ENCODE measurements at places on chromosomes 4 and X. TPM values are rescaled to one million over a fixed set of nuclear protein-coding genes. Genes with fewer than 3 reads are reported as not detected.

DNA sequence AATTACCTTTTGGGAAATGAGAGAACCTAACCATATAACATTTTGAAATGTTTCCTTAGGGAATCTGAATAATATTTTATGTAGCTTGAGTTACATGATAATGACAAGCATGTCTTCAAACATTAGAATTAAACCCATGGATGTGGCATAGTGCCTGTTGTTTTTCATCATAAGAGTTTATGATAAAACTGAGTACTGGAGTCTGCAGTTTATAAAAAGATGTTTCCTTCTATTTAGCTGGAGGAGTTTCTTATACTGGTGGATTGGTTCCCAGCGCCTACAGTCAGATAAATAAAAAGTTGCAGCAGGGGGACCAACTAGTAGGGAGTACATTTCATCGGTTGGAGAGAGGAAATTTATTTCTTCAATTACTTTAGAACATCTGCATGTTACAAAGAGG lies 70.1 kb upstream of the PCDH18 start:
- no peaks in the 10 kb centered on the region for H3K4me1 ChIP-seq
- no peak overlapping the region for H3K27ac ChIP-seq
- H3K27me3 ChIP-seq = no peaks in the 10 kb centered on the region
- no peak overlapping the region for H3K4me3 ChIP-seq

- no peak overlapping the region for H3K4me3 ChIP-seq
- H3K27me3 ChIP-seq = peaks cover 7% of the 10 kb centered on the region
- H3K4me1 ChIP-seq = no peaks in the 10 kb centered on the region
Observed at GRCh38 chrX:15299941-15300851, 15.2 kb downstream of the ASB11 start.

DNA sequence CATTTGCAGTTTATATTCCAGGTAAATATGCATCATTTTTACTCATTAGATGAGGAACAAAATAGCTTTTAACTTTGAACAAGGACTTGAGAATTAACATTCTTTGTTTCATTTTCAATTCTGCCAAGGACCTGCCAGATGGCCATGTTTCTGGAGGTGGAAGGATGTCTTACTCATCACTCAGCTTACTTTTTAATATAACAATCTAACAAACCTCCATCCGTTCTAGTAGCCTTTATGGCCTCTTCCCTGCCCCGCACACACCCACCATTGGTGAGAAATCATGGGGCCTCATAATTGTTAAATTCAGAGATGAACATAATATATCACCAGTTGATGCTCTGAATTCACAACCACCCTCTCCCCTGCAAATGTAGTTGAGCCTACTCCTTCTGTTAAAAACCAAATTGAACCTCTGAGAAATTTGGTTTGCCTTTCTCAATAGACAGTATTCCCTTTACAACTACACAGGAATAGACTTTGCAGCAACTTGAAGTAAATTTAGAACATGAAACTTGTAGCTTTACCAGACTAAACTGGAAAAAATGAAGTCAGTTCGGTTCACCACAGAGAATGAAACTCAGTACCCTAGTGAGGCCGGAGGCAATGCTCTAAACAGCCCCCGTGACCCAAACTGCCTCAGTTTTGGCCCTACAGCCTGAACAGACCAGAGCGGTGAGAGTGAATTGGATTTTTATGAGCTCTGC lies 50.1 kb upstream of the ACSL4 start:
- no peaks in the 10 kb centered on the region for H3K4me1 ChIP-seq
- H3K27ac ChIP-seq = no peak overlapping the region
- H3K27me3 ChIP-seq = no peaks in the 10 kb centered on the region
- H3K36me3 ChIP-seq = no peaks in the 10 kb centered on the region
- no peak for DNase-seq

DNA sequence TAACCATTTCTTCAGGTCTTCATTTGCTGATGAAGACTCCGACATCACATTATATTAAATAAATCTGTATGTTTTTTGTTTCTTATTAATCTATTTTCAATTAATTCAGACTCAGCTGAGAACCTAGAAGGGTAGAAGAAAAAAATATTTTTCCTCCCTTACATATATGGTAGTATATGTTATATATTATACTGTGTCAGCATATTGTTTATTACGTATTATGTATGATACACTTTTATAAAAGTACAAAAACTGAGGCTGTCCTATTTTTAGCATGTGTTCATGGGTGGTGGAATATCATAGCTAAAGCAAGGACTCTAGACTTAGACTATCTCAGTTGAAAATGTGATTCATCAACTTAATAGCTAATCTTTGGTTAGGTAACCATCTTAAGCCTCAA lies 149.3 kb downstream of the CENPC start:
- H3K4me3 ChIP-seq = no peak overlapping the region
- no peaks in the 10 kb centered on the region for H3K4me1 ChIP-seq
- H3K36me3 ChIP-seq = no peaks in the 10 kb centered on the region
- no peak for DNase-seq
- H3K27ac ChIP-seq = no peak overlapping the region

DNA sequence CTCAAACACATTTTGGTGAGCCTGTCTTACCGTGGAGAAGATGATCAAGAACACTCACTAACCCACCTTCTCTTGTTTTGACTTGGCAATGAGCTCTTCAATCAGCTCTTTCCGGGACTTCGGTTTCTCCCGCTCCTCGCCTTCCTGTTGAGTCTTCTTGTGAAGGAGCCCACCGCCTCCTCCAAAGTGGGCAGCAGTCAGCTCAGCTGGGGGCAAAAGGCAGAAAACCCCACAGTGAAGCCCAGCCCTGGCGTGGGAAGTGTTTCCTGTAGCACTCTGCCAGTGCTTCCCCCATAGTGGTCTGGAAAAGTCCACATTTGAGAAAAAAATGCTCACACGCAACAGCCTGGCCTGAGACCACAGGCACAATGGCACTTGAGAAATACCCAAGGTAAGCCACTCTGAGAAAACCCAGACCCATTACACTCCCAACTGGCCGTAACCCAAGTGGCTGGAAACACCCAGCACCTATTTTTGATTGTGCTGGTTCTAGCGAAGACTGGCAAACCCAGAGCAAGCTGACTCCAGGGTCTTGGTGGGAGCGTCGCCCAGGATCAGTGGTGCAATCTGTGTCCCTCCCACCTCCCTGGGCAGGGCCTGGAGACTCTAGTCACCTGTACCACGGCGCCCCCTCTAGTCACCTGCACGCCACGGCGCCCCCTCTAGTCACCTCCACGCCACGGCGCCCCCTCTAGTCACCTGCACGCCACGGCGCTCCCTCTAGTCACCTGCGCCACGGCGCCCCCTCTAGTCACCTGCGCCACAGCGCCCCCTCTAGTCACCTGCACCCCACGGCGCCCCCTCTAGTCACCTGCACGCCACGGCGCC lies 8.6 kb downstream of the NOP14 start:
- no peaks in the 10 kb centered on the region for H3K4me1 ChIP-seq
- H3K36me3 ChIP-seq = peaks cover 56% of the 10 kb centered on the region
- H3K27ac ChIP-seq = no peak overlapping the region
- DNase-seq = no peak
- no peak overlapping the region for H3K4me3 ChIP-seq

Gene GASK1B
- total RNA-seq = 36.6 TPM

GRCh38 chr4:34220601-34221000 lies 2023.7 kb downstream of the ARAP2 start:
- H3K27ac ChIP-seq = no peak overlapping the region
- H3K27me3 ChIP-seq = no peaks in the 10 kb centered on the region
- peak; percentile 5 for DNase-seq
- H3K4me3 ChIP-seq = no peak overlapping the region

GRCh38 chrX:107154787-107155620 lies 36.4 kb upstream of the RBM41 start:
- H3K4me3 ChIP-seq = no peak overlapping the region
- no peak overlapping the region for H3K27ac ChIP-seq
- no peaks in the 10 kb centered on the region for H3K36me3 ChIP-seq
- no peaks in the 10 kb centered on the region for H3K4me1 ChIP-seq

Gene INTU
- 8.2 TPM for total RNA-seq

GRCh38 chrX:112760697-112761096 lies 79.9 kb downstream of the AMOT start:
- no peaks in the 10 kb centered on the region for H3K4me1 ChIP-seq
- peaks cover 46% of the 10 kb centered on the region for H3K27me3 ChIP-seq
- no peak overlapping the region for H3K27ac ChIP-seq

Gene MAGEC2
- total RNA-seq = not detected

DNA sequence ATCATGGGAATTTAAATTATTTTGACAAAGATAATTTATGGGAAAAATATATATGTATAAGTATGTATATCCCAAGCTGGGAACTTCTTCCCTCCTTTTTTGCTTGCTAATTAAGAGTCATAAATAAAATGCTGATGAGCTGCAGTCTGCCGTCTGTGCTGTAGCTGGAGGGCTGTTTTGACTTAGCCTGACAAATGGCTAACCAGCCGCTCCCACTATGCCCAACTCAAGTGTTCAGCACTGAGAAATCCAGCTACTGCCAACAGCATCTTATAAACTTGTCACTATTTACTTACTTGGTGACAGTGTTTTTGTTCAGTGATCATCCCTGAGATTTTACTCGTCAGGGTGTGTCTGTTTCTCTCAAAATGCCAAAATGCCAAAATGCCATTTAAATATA lies 171.2 kb upstream of the PGRMC2 start:
- no peaks in the 10 kb centered on the region for H3K27me3 ChIP-seq
- H3K27ac ChIP-seq = no peak overlapping the region
- no peaks in the 10 kb centered on the region for H3K36me3 ChIP-seq
- no peak overlapping the region for H3K4me3 ChIP-seq
- no peaks in the 10 kb centered on the region for H3K4me1 ChIP-seq

- H3K4me1 ChIP-seq = peaks cover 4% of the 10 kb centered on the region
- no peak overlapping the region for H3K27ac ChIP-seq
- H3K27me3 ChIP-seq = peaks cover 9% of the 10 kb centered on the region
Observed at GRCh38 chrX:69093960-69094871, 71.0 kb downstream of the PJA1 start.

DNA sequence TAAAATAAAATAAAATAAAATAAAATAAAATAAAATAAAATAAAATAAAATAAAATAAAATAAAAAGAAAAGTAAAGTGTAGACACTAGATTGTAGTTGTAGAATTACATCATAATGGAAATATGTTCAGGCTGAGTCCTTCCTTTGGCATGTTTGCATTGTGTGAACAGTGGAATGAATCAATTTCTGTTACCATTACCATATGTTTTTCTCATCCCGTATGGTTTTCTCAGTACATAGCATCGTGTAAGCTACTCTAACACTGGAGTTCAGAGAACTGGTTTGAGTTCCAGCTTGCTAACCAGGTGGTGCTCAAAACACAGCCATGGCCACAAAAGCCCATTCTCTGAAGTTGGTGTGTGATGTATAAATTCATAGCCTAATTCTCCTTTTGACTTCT lies 45.9 kb downstream of the USP11 start:
- H3K27me3 ChIP-seq = peaks cover 5% of the 10 kb centered on the region
- no peak overlapping the region for H3K27ac ChIP-seq
- no peak for DNase-seq
- H3K4me3 ChIP-seq = no peak overlapping the region
- H3K36me3 ChIP-seq = no peaks in the 10 kb centered on the region

Gene STS
- total RNA-seq = 10.6 TPM

- no peaks in the 10 kb centered on the region for H3K27me3 ChIP-seq
- peaks cover 8% of the 10 kb centered on the region for H3K4me1 ChIP-seq
- H3K27ac ChIP-seq = peak overlapping the region; percentile 66
- peaks cover 1% of the 10 kb centered on the region for H3K36me3 ChIP-seq
- no peak for DNase-seq
Observed at GRCh38 chrX:136823175-136823574, 42.4 kb upstream of the ARHGEF6 start.

DNA sequence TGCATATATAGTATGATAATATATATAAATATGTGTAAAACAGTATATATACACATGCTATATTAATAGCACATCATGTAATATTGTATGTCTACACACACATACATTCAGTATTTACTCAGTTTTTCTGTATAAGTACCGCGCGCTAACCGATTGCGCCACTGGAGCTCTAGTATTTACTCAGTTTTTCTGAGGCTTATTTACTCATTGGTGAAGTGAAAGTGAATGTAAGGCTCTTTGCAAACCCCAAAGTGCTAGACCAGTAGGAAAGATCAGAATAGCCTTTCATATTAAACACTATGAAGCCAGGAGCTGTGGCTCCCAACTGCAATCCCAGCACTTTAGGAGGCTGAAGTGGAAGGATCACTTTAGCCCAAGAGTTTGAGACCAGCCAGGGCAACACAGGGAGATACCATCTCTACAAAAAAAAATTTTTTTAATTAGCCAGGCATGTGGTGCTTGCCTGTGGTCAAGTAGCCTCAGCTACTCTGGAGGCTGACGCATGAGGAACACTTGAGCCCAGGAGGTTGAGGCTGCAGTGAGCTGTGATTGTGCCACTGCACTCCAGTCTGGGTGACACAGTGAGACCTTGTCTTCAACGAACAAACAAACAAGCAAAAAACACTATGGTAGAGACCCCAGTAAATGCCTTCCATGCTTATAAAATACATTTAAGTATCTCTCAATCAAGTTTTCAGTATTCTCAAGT lies 125.8 kb downstream of the KIT start:
- H3K4me3 ChIP-seq = no peak overlapping the region
- H3K27ac ChIP-seq = peak overlapping the region; percentile 86
- no peaks in the 10 kb centered on the region for H3K27me3 ChIP-seq
- H3K36me3 ChIP-seq = no peaks in the 10 kb centered on the region

Gene GSX2
- not detected for total RNA-seq

Gene CXorf58
- total RNA-seq = 0.15 TPM

Gene GPR50
- total RNA-seq = not detected

GRCh38 chr4:111797455-111798163 lies 347.6 kb upstream of the FAM241A start:
- no peaks in the 10 kb centered on the region for H3K27me3 ChIP-seq
- H3K36me3 ChIP-seq = no peaks in the 10 kb centered on the region
- H3K4me3 ChIP-seq = no peak overlapping the region
- no peaks in the 10 kb centered on the region for H3K4me1 ChIP-seq

DNA sequence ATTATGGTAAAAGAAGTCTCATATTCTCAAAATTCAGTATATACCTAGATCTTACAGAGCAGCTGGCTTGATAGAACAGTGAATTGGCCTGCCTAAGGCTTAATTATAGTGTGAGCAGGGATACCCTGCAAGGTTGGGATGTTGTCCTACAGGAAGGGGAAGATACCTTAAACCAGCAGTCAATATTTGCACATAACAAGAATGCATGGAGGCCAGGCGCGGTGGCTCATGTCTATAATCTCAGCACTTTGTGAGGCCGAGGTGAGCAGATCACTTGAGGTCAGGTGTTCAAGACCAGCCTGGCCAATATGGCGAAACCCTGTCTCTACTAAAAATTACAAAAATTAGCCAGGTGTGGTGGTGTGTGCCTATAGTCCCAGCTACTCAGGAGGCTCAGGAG lies 58.7 kb upstream of the ABCG2 start:
- H3K4me3 ChIP-seq = no peak overlapping the region
- H3K36me3 ChIP-seq = no peaks in the 10 kb centered on the region
- no peaks in the 10 kb centered on the region for H3K4me1 ChIP-seq
- no peaks in the 10 kb centered on the region for H3K27me3 ChIP-seq

Gene RBM46
- total RNA-seq = not detected
